Naive thymus-derived CD8-positive, alpha-beta T cell (primary cell): ENCODE measurements at places on chromosomes 1 and 21.

GRCh38 chr1:119397986-119398385 lies 17.0 kb upstream of the HSD3B2 start:
- DNase-seq = no peak

DNA sequence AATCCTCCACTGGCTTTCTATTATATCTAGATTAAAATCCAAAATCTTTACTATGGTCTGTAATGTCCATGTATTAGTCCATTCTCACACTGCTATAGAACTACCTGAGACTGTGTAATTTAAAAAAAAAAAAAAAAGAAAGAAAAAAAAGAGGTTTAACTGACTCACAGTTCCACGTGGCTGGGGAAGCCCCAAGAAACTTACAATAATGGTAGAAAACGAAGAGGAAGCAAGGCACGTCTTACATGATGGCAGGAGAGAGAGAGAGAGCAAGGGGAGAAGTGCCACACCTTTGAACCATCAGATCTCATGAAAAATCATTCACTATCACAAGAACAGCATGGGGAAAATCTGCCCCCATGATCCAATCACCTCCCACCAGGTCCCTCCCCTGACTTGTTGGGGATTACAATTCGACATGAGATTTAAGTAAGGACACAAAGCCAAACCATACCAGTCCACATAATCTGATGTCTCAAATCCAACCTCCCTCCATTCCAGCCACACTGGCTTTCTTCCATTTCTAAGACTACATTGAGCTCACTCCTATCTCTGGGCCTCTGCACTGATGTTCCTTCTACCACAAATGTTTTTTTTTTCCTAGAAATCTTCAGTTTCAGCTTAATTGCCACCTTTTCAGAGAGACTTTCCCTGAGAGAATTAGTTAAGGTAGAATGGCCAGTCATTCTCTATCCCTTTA lies 92.4 kb downstream of the EIF4G3 start:
- no peak for DNase-seq

GRCh38 chr1:19738076-19738475 lies 61.6 kb downstream of the TMCO4 start:
- DNase-seq = no peak

DNA sequence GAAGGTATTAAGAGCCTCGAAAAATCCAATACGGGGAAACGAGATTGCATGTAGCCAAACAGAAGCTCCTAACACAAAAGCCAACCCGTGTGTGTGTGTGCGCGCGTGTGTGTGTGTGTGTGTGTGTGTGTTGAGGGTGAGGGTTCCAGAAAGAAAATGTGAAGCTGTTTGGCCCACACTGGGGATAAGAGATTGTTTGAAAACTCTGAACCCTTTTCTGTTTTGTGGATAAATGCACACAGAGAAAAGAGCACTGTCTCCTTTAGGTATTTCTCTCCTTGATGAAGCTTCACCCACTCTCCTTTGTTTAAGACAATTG lies 1.9 kb downstream of the WLS start:
- DNase-seq = no peak

- DNase-seq = no peak
Observed at GRCh38 chr1:153057375-153057774, at the start of gene SPRR2A. SPRR2A (minus strand) TSS chr1:153057512; CDS start chr1:153056735, 777 bp downstream.

GRCh38 chr21:45831991-45832740 lies 149.4 kb upstream of the COL6A1 start:
- no peak for DNase-seq

DNA sequence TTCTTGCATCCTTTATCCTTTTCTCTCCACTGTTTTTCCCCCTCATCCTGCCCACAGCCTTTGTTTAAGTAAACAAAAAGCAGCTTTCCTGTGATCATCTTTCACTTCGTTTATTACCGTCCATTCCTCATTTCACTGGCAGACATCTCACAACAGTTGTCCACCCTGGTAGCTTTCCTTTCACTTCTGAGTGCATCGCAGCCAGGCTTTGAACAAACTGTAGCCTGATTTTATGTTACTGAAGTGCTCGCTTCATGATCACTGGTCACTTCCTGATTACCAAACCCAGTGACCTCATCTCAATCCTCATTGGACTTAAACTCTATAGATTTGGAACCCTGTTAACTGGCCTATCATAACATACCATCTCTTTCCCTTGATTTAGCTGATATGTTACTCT lies 67.7 kb downstream of the SDCCAG8 start:
- DNase-seq = no peak

GRCh38 chr21:44940116-44940631 lies 345 bp downstream of the SLX9 start:
- DNase-seq = no peak

GRCh38 chr1:23367451-23367790 lies 2.2 kb downstream of the ZNF436 start:
- DNase-seq = no peak

DNA sequence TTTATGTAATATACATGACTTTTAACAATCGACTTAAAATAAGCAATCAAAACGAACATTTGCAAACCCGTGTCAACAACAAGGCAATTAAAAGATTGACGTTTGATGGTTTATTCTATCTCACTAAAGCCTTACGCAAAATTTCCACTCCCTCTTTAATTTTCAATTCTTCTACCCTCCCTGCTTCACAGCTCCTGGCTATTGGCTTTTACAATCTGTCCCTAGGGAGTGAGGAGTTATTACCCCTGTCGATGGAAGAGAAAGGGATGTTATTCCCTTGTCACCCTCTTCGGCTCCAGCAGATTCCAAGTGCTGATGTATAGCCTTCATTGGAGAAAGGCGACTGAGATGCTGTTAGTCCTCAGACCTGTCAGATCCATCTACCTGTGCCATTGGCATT lies 161.3 kb downstream of the ZNF281 start:
- no peak for DNase-seq

DNA sequence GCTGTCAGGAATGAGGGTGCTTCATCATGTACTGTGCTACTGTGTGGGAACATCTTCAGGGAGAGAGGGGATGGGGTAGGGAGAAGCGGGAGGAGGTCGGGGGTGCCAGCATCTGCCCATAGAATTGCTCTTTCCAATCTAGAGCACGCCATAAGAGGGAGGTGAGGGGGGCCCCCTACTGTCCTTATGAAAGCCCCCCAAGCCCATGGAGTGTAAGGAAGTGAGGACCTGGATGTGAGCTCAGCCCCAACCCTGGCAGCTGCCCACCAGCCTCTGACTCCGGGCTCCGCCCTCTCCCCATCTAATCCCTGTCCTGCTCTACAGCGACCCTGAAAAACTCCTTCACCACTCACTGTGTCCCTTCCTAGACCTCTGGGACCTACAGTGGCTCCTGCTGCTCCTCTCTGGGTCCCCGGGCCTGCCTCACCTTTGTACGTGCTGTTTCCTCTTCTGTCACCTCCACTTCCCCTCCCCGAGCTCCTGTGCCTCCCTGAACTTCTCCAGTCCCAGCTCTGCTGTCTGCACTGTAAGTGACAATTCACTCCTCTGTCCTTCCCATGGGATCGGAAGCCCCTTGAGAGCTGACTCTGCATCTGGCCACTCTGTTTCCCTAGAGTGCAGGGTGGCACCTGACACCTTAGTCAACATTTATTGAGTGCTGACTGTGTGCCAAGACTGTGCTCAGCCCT lies 269.4 kb downstream of the PTPRU start:
- DNase-seq = no peak

DNA sequence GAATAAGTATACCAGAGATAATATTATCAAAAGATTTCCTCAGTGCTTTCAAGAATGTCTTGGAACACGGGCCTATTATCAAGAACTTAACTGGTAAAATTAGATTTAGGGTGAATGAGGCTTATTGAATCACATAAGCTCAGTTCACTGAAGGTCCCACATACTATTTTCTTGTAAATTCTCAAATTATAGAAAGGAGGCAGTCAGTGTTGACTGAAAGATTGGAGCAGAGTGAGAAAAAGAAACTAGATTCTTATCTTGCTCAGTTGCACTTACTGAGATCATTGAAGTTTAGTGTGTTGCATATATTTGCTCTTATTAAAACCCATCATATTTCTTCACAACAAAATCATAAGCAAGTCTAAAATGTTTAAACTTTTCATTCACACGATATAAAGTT lies 3.9 kb upstream of the RGS1 start:
- no peak for DNase-seq

DNA sequence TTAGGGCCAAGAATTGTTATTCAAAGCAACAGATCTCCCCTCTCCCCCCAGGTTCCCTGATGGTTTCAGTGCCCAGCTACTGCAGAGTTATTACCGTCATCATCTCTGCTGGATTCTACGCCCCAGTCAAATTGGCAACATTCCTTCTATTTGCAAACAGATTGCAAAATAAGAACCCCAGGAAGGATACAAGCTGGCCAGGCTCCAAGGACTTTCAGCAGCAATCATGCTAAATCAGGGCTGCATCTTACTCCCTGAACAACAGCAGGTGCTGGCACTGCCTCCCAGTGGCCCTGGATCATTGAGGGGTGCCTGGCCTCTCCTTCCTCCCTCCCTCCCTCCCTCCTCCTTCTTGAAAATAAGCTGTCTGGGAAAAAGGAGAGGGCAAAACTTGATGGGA lies 521.6 kb upstream of the BEND5 start:
- DNase-seq = no peak

DNA sequence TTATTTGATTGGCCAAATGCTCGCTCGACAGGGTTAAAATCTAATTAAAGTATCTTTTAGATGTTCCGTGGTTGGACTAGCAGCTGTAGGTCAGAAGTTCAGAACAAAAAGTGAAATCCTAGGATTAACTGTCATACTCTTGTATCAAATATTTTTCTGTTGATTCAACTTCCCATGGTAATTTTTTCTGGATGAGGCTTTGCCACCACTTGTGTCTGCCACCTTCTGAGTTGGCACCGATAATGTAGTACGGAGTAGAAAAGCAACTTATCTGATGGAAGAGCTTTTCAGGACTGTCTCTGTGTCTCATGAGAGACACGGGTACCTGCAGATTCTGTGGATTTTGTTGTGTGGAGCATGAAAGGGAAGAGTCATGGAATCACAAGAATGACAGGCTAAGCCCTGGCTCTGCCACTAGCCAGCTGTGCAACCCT lies 44.6 kb upstream of the CNN3 start:
- no peak for DNase-seq

DNA sequence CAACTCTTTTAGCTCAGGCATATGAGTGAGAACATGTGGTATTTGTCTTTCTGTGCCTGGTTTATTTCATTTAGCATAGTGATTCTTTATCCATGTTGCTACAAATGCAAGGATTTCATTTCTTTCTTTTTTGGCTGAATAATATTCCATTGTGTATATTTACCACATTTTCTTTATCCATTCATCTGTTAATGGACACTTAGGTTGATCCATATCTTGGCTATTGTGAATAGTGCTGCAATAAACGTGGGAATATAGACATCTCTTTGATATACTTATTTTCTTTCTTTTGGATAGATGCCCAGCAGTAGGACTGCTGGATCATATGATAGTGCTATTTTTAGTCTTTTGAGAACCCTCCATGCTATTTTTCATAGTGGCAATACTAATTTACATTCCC lies 30.8 kb downstream of the ASB17 start:
- no peak for DNase-seq

DNA sequence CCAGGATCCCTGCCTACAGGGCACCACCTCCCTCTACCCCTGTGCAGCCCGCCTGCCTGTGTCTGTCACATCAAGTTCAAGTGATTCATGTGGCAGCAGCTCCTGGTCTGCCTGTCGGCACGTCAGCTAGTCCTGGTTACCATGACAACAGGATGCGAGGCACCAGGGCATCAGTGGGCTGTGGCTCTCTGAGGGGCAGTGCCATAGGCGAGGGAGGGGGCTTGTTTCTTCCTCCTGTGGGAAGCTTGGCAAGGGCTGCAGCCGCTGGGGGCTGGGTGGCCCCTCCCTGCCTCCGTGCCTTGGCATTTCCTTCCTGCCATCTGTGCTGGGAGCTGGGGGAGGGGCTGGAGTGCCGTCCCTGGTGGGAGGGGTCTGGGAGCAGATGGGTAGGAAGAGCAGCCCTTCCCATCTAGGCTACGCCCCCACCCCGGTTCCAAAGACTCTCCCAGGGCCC lies 43.1 kb downstream of the FOXO6 start:
- no peak for DNase-seq

GRCh38 chr21:15128267-15128666 lies 63.5 kb upstream of the NRIP1 start:
- DNase-seq = no peak

DNA sequence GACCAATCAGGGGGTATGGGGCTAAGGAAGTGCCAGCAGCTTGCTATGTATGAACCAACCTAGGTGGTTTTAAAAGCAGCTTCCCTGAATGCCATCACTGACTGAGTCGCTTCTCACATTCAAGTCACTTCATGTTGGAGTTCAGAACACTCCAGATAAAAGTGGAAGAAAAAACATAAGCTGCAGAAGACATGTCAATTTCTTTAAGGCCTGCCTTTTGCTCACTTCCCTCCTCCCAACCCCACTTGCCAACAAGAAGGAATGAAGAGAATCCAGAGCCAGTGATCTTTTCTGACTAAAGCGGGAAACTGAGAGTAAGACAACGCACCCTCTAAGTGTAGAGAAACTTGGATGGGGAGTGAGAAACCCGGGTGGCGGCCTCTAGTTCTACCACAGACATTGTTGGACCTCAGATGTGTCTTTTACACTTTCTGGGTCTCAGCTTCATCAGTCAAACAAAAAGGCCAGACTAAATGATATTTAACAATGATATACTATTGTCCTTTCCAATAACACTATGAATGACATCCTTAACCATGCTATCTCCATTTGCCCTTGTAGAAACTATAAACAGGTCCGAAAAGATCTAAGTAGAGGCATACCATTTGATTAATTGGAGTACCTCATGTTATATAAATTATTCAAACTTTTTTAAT lies 54.1 kb downstream of the LUZP1 start:
- DNase-seq = no peak

GRCh38 chr1:47686731-47687630 lies 249.1 kb downstream of the FOXD2 start:
- no peak for DNase-seq

DNA sequence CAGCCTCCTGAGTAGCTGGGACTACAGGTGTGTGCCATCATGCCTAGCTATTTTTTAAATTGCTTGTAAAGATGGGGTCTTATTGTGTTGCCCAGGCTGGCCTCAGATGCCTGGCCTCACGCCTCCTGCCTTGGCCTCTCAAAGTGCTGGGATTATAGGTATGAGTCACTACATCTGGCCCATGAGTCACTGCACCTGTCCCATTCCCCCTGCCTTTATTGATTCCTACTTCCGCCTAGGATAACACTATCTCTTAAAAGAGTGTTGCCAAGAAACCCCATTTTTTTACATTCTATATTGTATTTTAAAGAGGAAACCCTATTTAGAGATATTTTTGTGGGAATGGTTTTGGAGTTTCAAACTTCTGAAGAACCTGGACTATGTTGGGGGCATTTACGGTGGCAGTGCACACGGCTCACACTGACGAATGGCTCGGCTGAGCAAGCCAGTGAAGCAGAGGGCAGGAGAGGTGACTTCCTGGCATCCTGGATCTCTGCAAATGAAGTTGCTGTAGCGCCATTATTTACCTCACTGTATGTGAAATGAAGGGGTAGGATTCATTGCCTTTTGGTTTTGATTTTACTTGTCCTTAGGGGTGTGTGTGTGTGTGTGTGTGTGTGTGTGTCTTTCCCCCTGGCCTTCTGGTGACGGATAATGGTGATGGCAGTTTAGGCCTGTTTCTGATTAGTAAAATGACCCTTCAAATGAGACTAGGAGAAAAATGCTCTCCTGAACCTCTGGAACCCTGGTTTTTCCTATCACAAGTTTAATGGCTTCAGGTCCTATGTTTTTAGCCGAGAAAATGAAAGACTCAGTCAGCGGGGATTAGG lies 22.5 kb downstream of the KIF26B start:
- DNase-seq = no peak

GRCh38 chr1:15739745-15740144 lies 2.6 kb upstream of the TMEM82 start:
- DNase-seq = no peak

GRCh38 chr1:90710579-90711536 lies 6.2 kb downstream of the BARHL2 start:
- no peak for DNase-seq

GRCh38 chr21:22200378-22201092 lies 1202.3 kb downstream of the NCAM2 start:
- DNase-seq = no peak
